Esophagus squamous epithelium (tissue), 5 donors: ENCODE measurements at places on chromosomes 11 and 22.

GRCh38 chr22:43944670-43945430, 10.4 kb upstream of the SAMM50 start:
- no peaks in the 10 kb centered on the region for H3K4me1 ChIP-seq
- H3K4me3 ChIP-seq: no peak overlapping the region
- peaks cover 8% of the 10 kb centered on the region for H3K27me3 ChIP-seq
- H3K27ac ChIP-seq: no peak overlapping the region

DNA sequence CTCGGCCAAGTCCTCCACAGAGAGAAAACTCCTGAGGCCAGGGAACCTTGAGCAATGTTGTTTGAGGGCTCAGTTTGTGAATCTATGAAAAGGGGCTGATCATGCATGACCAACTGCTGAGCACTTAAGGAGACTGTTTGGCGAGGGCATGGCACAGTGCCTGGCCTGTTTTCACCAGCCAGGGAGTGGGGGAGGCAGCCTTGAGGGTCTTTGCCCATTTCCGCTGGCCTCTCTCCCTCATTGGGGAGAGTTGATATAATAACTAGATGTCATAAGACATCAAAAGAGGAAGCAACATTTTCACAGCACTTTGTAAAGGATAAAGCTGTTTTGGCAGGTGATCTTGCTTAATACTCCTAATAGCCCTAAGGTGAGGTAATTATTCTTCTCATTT, 110.6 kb downstream of the TP53I11 start:
- no peak for DNase-seq
- H3K4me3 ChIP-seq: no peak overlapping the region
- H3K36me3 ChIP-seq: no peaks in the 10 kb centered on the region
- peaks cover 23% of the 10 kb centered on the region for H3K4me1 ChIP-seq
- no peak overlapping the region for H3K27ac ChIP-seq

GRCh38 chr11:85844439-85845123, 10.6 kb upstream of the CCDC83 start:
- H3K36me3 ChIP-seq: no peaks in the 10 kb centered on the region
- no peak for DNase-seq
- no peaks in the 10 kb centered on the region for H3K27me3 ChIP-seq
- H3K4me3 ChIP-seq: no peak overlapping the region
- H3K27ac ChIP-seq: no peak overlapping the region
- H3K4me1 ChIP-seq: no peaks in the 10 kb centered on the region

DNA sequence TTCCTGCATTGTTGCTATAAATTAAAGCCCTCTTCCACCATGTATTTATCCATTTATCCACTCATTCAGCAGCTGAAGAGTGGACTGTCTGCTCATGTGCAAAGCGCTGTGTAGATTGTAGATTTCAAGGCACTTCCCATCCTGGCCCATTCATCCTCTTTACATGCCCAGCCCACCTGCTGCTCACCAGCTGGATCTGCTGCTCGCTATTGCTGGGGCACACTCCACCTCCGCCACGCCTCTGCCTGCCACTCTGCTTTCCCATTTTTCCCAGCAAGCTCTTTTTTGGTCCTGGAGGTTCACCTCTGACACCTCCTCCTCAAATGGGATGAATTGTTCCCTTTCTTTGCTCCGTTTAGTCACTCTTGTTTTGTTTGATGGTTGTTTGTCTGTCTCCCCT, 48.3 kb downstream of the CEP164 start:
- DNase-seq: no peak
- H3K27ac ChIP-seq: no peak overlapping the region
- H3K4me1 ChIP-seq: no peaks in the 10 kb centered on the region
- H3K27me3 ChIP-seq: no peaks in the 10 kb centered on the region
- H3K36me3 ChIP-seq: peaks cover 12% of the 10 kb centered on the region
- no peak overlapping the region for H3K4me3 ChIP-seq

DNA sequence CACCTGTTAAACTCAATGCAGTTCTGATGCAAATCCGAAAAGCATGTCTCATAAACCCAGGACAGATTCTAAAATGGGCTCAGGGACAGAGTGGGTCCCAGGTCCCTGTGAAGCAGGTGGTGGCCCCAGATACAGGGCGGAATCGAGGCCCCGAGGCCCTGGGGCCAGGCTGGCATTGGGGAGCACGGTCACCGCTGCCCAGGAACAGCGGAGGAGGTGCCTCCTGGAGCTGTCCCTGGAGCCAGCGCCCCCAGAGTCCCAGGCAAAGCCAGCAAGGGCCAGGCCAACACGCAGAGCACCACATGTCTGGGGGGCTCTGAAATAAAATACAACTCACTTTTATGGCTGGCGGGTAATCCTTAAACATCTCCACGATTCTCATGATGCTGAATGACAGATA, 10.0 kb upstream of the TTLL8 start:
- no peak overlapping the region for H3K4me3 ChIP-seq
- H3K4me1 ChIP-seq: no peaks in the 10 kb centered on the region
- no peaks in the 10 kb centered on the region for H3K27me3 ChIP-seq

DNA sequence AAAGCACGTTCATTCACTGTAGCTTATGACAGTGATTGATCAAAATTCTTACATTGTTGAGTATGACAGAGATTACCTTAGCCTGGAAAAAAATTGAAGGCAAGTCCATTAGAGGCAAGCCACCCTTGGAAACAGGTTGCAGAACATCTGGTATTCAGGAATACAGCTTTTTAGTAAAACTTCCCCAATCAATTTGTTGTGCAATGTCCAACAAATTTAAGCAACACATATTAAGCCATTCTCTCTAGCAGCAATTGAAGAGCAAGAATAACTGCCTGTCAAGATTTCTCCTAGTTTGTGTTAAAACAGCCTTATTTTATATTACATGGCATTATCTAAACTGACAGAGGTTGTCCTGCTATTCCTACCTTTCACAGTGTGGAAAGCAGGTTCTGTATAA, 37.0 kb downstream of the BCL2L13 start:
- no peaks in the 10 kb centered on the region for H3K4me1 ChIP-seq
- DNase-seq: no peak
- H3K36me3 ChIP-seq: no peaks in the 10 kb centered on the region
- H3K27ac ChIP-seq: no peak overlapping the region
- H3K27me3 ChIP-seq: no peaks in the 10 kb centered on the region
- H3K4me3 ChIP-seq: no peak overlapping the region

DNA sequence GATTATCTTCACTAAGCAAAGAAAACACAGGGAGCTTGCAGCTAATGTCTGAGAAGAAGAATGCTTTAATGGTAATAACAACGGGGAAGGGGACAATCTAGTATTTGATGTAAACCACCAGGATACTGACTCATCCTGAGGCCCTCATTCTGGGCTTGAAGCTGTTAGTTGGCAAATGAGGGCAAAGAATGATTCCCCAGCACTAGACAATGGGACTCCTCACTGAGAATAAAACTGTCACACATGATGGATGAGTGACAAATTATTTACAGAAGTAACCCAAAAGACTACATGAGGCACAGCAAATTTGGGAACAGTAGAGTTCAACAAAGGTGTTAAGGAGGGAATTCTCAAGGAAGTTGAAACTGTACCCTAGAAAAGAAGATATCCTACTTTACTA, 76.3 kb downstream of the FAM168A start:
- H3K4me3 ChIP-seq: no peak overlapping the region
- no peaks in the 10 kb centered on the region for H3K36me3 ChIP-seq

DNA sequence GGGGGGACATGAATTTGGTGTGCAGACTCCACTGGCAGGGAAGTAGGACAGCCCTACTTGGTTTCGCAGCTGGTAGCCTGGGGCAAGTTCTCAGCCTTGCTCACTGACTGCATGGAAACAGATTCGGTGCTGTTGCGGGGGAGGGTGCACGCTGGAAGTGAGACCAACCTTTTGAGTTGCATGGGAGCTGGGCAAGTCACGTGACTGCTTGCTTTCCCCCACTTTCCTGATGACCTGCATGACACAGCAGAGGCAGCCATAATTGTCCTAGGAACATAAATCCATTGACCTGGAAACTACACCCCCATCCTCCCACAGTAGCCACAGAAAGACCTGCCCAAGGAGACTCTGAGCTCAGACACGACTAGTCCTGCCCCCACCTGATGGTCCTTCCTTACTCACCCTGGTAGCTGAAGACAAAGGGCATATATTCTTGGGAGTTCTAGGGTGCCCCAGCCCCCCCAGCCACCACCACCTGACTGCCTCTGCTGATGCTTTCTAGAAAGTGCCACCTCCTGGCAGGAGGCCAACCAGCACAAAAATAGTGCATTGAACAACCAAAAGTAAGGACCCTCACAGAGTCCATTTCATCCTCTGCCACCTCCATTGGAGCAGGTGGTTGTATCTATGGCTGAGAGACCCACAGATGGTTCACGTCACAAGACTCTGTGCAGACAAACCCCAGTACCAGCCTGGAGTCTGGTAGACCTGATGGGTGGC, 4.1 kb upstream of the HBG2 start:
- no peaks in the 10 kb centered on the region for H3K4me1 ChIP-seq
- no peaks in the 10 kb centered on the region for H3K36me3 ChIP-seq
- no peaks in the 10 kb centered on the region for H3K27me3 ChIP-seq
- H3K27ac ChIP-seq: no peak overlapping the region

- DNase-seq: no peak
- H3K36me3 ChIP-seq: no peaks in the 10 kb centered on the region
Measured at GRCh38 chr11:100624346-100624745, 62.7 kb upstream of the ARHGAP42 start.

DNA sequence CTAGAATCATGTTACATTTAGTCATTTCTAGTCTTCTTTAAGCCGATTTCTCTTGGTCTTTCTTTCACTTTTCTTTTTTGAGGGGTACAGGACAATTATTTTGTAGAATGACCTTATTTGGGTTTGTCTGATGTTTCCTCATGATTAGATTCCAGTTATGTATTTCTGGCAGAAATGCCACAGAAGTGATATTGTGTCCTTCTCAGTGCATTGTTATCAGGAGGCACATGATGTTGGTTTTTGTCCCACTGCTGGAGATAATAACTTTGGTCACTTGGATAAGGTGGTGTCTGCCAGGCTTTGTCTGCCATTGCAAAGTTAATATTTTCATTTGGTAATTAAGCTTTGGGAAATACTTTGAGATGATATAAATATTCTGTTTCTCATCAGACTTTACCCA, 100.3 kb downstream of the RRM1 start:
- peaks cover 14% of the 10 kb centered on the region for H3K4me1 ChIP-seq
- no peaks in the 10 kb centered on the region for H3K27me3 ChIP-seq
- no peak overlapping the region for H3K27ac ChIP-seq
- DNase-seq: no peak

DNA sequence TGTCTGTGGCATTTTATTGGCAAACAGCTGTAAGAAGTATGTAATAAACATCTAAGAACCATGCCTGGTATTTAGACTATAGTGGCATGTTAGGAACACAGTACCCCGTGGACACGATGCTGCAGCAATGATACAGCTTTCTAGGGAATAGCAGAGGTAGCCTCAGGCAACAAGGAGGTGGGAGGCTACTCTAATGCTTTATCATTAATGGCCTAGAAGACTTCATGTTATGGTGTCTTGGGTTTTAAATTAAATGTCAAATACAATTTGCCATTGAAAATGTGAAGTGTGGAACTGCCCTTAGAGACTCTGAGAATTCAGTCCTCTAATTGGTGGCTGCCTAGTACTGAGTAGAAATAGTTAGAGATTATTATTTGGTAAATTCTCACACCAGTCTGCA, 516.9 kb downstream of the CNTN5 start:
- DNase-seq: no peak
- H3K4me1 ChIP-seq: no peaks in the 10 kb centered on the region
- no peaks in the 10 kb centered on the region for H3K36me3 ChIP-seq
- no peak overlapping the region for H3K27ac ChIP-seq
- no peaks in the 10 kb centered on the region for H3K27me3 ChIP-seq

- H3K4me3 ChIP-seq: peak overlapping the region; percentile 73
- peaks cover 26% of the 10 kb centered on the region for H3K4me1 ChIP-seq
- no peaks in the 10 kb centered on the region for H3K36me3 ChIP-seq
Measured at GRCh38 chr22:46148816-46149511, 1.4 kb upstream of the PPARA start.

GRCh38 chr22:29072193-29072978, 449 bp upstream of the KREMEN1 start:
- peaks cover 30% of the 10 kb centered on the region for H3K4me1 ChIP-seq
- H3K4me3 ChIP-seq: peak overlapping the region; percentile 83
- H3K27ac ChIP-seq: peak overlapping the region; percentile 97
- no peaks in the 10 kb centered on the region for H3K27me3 ChIP-seq

GRCh38 chr11:44754876-44755555, 28.3 kb downstream of the TSPAN18 start:
- H3K4me1 ChIP-seq: peaks cover 11% of the 10 kb centered on the region
- no peaks in the 10 kb centered on the region for H3K36me3 ChIP-seq
- H3K27me3 ChIP-seq: no peaks in the 10 kb centered on the region
- no peak for DNase-seq
- peak overlapping the region; percentile 82 for H3K27ac ChIP-seq

GRCh38 chr11:115084231-115084630, 405.9 kb downstream of the NXPE2 start:
- H3K27me3 ChIP-seq: no peaks in the 10 kb centered on the region
- no peak overlapping the region for H3K27ac ChIP-seq
- no peak for DNase-seq
- H3K36me3 ChIP-seq: no peaks in the 10 kb centered on the region

DNA sequence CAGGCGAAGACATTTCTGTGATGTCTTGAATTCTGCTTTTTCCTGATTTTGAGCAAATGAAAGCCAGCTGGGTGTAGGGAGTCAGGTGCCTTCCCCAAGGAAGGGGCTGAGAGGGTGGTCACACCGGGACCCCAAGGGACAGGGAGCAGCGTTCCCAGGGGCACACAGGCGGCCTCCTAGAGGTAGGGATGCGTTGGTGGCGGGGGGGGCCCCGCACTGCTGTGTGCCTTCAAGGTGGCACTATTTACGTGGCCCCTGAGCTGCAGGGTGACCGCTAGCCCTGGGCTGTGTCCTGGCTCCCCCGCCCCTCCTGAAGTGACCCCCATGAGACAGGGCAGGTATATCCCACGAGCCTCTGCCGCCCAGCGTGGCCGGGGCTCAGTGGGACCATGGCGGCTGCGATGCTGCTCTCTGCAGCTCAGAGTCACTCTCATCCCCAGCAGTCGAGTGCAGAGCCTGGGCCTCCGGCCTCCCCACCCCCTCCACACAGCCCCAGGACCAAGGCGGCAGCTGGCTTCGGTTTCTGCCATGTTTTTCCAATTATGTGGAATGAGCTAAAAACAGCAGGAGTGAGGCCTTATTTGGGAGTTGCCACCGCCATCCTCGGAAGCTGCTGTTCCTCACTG, 60.9 kb downstream of the LRP5 start:
- H3K4me3 ChIP-seq: no peak overlapping the region
- peak overlapping the region; percentile 49 for H3K27ac ChIP-seq
- no peak for DNase-seq
- peaks cover 19% of the 10 kb centered on the region for H3K36me3 ChIP-seq
- H3K4me1 ChIP-seq: peaks cover 48% of the 10 kb centered on the region

GRCh38 chr11:100689141-100689540, 2.1 kb downstream of the ARHGAP42 start:
- H3K4me3 ChIP-seq: peak overlapping the region; percentile 79
- no peak for DNase-seq
- H3K27me3 ChIP-seq: no peaks in the 10 kb centered on the region
- peaks cover 65% of the 10 kb centered on the region for H3K4me1 ChIP-seq
- no peak overlapping the region for H3K27ac ChIP-seq
